ENCODE measurements at places on chromosomes 2 and 18. TPM values are rescaled to one million over a fixed set of nuclear protein-coding genes. Genes with fewer than 3 reads are reported as not detected.

DNA sequence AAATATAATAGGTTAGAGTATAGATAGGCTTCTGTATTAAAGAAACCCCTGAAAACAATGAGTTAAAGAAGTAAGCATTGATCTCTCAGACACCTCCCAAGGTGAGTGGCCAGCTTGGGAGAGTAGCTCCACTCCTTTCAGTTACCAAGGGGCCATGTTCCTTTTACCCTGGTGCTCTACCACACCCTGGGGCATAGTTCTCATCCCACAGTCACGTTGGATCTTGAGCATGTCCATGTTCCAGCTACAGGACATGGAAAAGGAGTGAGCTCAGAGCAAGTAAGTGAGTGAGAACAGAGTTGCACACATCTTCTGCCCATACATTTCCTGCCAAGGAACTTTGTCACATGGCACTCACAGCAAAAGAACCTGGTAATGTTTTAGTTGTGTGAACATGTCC, 325.9 kb upstream of the SLC39A10 start:
- H3K4me3 ChIP-seq: no peak overlapping the region
- H3K27ac ChIP-seq: no peak overlapping the region

DNA sequence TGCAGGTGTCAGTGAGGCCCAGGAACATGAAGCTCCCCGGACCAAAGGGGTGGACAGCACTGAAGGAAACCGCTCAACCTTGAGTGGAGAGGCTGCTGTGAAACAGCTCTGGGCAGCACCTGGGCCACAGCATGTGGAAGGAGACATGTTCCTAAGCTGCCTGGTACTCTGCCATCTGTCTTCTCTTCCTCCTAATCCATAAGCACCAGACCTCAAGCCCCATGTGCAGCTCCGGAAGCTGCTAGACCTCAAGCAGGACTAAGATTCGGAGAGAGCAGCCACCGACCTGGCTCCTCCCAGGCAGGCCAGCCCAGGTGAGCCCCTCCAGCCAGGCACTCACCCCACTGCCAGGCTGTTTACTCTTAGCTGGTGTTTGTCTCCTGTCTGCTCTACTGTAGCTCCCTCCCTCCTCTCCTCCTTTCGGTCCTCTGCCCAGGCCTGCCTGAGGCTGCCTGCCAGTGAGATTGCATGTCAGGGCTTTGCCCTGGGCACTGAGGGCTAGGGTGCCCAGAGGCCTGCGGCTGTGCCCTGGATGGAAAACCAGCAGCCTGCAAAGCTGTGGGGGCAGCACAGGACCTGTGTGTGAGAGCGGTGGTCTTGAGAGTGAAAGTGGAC, 53.7 kb downstream of the BCL11A start:
- no peak for DNase-seq
- H3K27ac ChIP-seq: no peak overlapping the region
- no peak overlapping the region for H3K4me3 ChIP-seq
- no peaks in the 10 kb centered on the region for H3K27me3 ChIP-seq
- no peaks in the 10 kb centered on the region for H3K36me3 ChIP-seq

- H3K4me1 ChIP-seq: no peaks in the 10 kb centered on the region
- H3K4me3 ChIP-seq: no peak overlapping the region
- DNase-seq: no peak
- no peak overlapping the region for H3K27ac ChIP-seq
- H3K27me3 ChIP-seq: no peaks in the 10 kb centered on the region
- peaks cover 19% of the 10 kb centered on the region for H3K36me3 ChIP-seq
Observed at GRCh38 chr2:231176066-231176465, 22.4 kb upstream of the ARMC9 start.

- no peaks in the 10 kb centered on the region for H3K4me1 ChIP-seq
- H3K27me3 ChIP-seq: no peaks in the 10 kb centered on the region
- no peak overlapping the region for H3K4me3 ChIP-seq
- H3K27ac ChIP-seq: no peak overlapping the region
Observed at GRCh38 chr2:156630579-156631337, 194.6 kb downstream of the GPD2 start.

DNA sequence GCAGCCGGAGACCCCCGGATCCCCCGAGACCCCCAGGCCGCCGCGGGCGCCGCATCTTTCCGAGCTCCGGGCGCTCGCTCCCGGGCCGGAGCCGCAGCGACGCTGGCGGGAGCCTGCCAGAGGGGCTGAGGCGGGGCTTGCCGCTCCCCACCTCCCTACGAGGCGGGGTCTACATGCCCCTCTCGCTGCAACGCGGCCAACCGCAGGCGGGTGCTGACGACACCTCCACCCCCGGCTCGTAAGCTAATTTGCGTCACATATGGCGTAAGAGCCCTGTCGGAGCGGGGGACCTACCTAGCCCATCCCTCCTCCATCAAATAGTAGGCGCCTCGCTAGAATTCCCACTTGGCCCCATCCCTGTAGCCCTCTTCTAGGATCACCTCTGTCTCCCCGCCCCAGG, at the start of gene PTPRN:
Gene PTPRN, minus strand, starts transcription at position 124 of the 400 bp plus-strand sequence. Its CDS starts 69 bp downstream, at position 55.
- peaks cover 19% of the 10 kb centered on the region for H3K27me3 ChIP-seq
- no peak for DNase-seq
- H3K36me3 ChIP-seq: no peaks in the 10 kb centered on the region
- H3K4me3 ChIP-seq: no peak within 1 kb of the TSS
- H3K4me1 ChIP-seq: no peaks in the 10 kb centered on the region

- H3K36me3 ChIP-seq: no peaks in the 10 kb centered on the region
- H3K4me3 ChIP-seq: no peak overlapping the region
- H3K27ac ChIP-seq: no peak overlapping the region
- no peaks in the 10 kb centered on the region for H3K4me1 ChIP-seq
Observed at GRCh38 chr2:50547521-50547920, 484.4 kb downstream of the NRXN1 start.

GRCh38 chr18:58484989-58485981, 143.6 kb downstream of the ALPK2 start:
- H3K27ac ChIP-seq: no peak overlapping the region
- H3K36me3 ChIP-seq: peaks cover 18% of the 10 kb centered on the region
- DNase-seq: no peak
- no peaks in the 10 kb centered on the region for H3K27me3 ChIP-seq
- no peaks in the 10 kb centered on the region for H3K4me1 ChIP-seq
- no peak overlapping the region for H3K4me3 ChIP-seq

DNA sequence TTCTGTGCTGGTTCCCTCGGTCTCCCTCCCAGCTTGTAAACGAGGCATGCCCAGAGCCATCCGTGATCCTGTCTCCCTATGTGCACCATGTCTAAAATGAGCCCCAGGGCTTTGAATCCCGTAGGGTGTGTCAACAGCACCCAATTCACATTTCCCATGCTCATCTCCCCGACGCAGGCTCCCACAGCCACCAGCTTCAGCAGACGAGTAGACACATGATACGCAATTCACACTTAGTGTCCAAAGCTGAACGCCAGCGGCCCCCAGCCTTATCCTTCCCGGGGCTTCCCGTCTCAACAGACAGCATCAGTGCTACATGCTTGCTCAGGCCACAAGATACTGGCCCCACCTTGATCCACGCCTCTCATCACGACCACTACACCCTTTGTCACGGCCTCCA, 88.1 kb downstream of the EIPR1 start:
- H3K4me1 ChIP-seq: no peaks in the 10 kb centered on the region
- H3K4me3 ChIP-seq: no peak overlapping the region
- no peaks in the 10 kb centered on the region for H3K36me3 ChIP-seq

DNA sequence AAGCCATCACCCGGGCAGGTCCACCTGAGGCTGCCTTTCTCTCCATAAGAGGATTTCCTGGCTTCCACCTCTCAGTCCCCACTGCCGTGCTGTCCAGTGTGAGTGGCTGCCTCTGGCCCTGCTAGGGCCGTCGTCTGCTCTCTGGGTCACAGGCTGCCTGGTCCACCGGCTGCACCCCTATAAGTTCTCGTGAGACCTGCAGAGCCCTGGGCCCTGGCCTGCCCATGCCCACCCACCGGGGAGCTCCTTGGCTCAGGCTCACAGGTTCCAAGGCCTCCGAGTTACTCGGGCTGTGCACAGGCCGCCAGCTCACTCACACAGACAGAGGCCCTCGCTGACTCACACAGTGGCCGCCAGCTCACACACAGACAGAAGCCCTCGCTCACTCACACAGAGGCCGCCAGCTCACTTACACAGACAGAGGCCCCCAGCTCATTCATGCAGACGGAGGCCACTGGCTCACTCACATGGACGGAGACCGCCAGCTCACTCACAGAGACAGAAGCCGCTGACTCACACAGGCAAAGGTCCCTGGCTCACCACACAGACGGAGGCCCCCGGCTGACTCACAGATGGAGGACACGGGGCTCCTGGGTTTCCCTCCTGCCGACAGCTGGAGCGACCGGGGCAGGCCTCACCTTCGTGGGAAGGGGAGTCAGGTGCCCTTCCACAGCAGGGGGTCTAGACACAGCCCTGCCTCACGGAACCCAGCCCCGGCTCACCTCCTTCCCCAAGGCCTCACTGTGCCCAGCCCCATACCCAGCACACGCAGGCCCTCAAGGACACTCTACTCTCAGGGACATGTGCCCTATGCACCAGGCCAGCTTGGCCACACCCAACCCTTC, 334.1 kb upstream of the MYT1L start:
- H3K27me3 ChIP-seq: no peaks in the 10 kb centered on the region
- no peak for DNase-seq
- no peak overlapping the region for H3K4me3 ChIP-seq
- H3K27ac ChIP-seq: no peak overlapping the region
- H3K4me1 ChIP-seq: no peaks in the 10 kb centered on the region
- no peaks in the 10 kb centered on the region for H3K36me3 ChIP-seq

GRCh38 chr2:34627003-34627402, 1027.9 kb upstream of the FAM98A start:
- no peak for DNase-seq
- H3K27ac ChIP-seq: no peak overlapping the region
- no peak overlapping the region for H3K4me3 ChIP-seq
- H3K4me1 ChIP-seq: no peaks in the 10 kb centered on the region
- no peaks in the 10 kb centered on the region for H3K27me3 ChIP-seq

GRCh38 chr2:55598056-55598795, 19.2 kb downstream of the PPP4R3B start:
- H3K4me3 ChIP-seq: no peak overlapping the region
- no peak overlapping the region for H3K27ac ChIP-seq
- H3K36me3 ChIP-seq: peaks cover 31% of the 10 kb centered on the region
- no peaks in the 10 kb centered on the region for H3K4me1 ChIP-seq
- no peak for DNase-seq

- no peak for DNase-seq
- H3K4me3 ChIP-seq: no peak overlapping the region
- peaks cover 4% of the 10 kb centered on the region for H3K36me3 ChIP-seq
- peaks cover 3% of the 10 kb centered on the region for H3K4me1 ChIP-seq
Observed at GRCh38 chr18:46190667-46191066, 86.5 kb downstream of the HAUS1 start.

GRCh38 chr2:212473211-212473610, 65.4 kb downstream of the ERBB4 start:
- no peak for DNase-seq
- H3K27me3 ChIP-seq: no peaks in the 10 kb centered on the region
- H3K36me3 ChIP-seq: no peaks in the 10 kb centered on the region
- no peak overlapping the region for H3K27ac ChIP-seq

- no peak for DNase-seq
- H3K4me3 ChIP-seq: no peak overlapping the region
- no peaks in the 10 kb centered on the region for H3K36me3 ChIP-seq
- H3K4me1 ChIP-seq: no peaks in the 10 kb centered on the region
- no peaks in the 10 kb centered on the region for H3K27me3 ChIP-seq
Observed at GRCh38 chr2:235765181-235765820, 271.5 kb downstream of the AGAP1 start.

- no peaks in the 10 kb centered on the region for H3K27me3 ChIP-seq
- no peak overlapping the region for H3K4me3 ChIP-seq
- no peaks in the 10 kb centered on the region for H3K36me3 ChIP-seq
- DNase-seq: no peak
- no peaks in the 10 kb centered on the region for H3K4me1 ChIP-seq
- no peak overlapping the region for H3K27ac ChIP-seq
Observed at GRCh38 chr2:88813612-88814011, 122.1 kb downstream of the RPIA start.

GRCh38 chr2:125280265-125280664, 1255.2 kb downstream of the CNTNAP5 start:
- no peaks in the 10 kb centered on the region for H3K27me3 ChIP-seq
- DNase-seq: no peak
- H3K4me1 ChIP-seq: no peaks in the 10 kb centered on the region
- no peak overlapping the region for H3K27ac ChIP-seq
- H3K4me3 ChIP-seq: no peak overlapping the region
- H3K36me3 ChIP-seq: no peaks in the 10 kb centered on the region

DNA sequence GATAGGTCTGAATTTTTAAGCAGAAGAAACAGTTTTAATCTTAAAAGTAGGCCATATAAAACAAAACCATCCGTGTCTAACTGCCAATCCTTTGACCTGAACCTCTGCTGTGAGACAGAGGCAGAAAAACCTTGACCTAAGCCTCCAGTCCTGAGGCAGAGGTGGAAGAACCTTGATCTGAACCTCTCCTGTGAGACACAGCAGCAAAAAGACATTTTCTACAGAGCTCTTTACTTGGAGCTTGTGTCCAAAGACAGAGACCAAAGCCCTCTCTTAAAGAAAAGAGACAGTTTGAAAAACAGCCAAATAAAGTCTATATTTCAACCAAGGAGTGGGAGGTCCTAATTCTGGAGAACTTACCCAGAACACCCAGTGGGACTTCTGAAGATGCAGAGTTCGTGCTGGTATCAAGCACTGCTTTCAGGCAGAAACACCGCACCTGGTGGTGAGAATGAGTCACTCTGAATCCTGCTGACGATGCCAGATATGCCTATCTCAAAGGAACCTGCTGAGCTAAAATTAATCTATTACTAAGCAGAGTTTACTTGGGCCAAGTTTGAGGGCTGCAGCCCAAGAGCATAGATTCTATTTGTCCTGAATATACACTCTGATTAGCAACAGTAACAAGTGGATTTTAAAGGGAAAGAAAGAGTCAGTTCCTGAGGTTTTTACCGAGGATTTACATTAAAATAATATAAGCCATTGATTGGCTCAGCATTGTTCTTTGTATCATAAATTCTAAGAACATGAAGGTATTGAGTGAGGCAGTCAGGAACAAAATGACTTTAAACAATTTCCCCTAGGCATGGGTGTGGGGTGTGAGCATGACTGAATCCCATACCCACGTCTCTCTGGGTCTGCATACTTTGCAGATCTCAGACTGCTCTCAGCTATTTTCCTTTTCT, 806.4 kb downstream of the TRIB2 start:
- H3K4me1 ChIP-seq: no peaks in the 10 kb centered on the region
- H3K27ac ChIP-seq: no peak overlapping the region
- H3K27me3 ChIP-seq: no peaks in the 10 kb centered on the region
- H3K4me3 ChIP-seq: no peak overlapping the region
- DNase-seq: no peak

DNA sequence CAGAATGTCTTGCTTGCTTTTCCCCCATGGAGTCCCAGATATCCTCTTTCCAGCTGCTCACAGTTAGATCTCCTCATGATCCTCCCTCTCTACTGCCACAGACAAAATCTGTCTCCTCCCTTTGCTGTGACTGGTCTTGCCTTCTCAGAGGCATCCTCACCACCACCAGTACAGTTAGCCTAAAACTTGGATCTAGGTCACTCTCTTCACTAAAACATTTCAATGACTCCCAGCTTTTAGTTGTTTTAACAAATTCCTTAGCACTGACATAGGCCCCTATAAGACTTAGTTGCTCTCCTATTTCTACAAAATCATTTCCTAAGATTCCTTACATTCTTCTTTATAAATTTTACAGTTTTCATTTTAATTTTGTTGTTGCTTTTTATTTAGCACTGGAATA, 734.2 kb upstream of the CHAC2 start:
- H3K36me3 ChIP-seq: no peaks in the 10 kb centered on the region
- no peaks in the 10 kb centered on the region for H3K4me1 ChIP-seq
- H3K4me3 ChIP-seq: no peak overlapping the region
- H3K27me3 ChIP-seq: no peaks in the 10 kb centered on the region
- H3K27ac ChIP-seq: no peak overlapping the region

The FAM228B gene
- 31.1 TPM for total RNA-seq

The VIL1 gene
- not detected for total RNA-seq

The ASB18 gene
- total RNA-seq: 1.9 TPM

The LYG1 gene
- total RNA-seq: 0.75 TPM

The MC5R gene
- not detected for total RNA-seq

All from right atrium auricular region (tissue), 2 donors.